ENCODE measurements at places on chromosomes 16 and 17. TPM values are rescaled to one million over a fixed set of nuclear protein-coding genes. Genes with fewer than 3 reads are reported as not detected.

Gene TNFRSF17
- not detected for total RNA-seq

Gene SP6
- 6.7 TPM for total RNA-seq

Gene ABCA6
- total RNA-seq: 0.03 TPM

Gene ERCC4
- 6.2 TPM for total RNA-seq

Gene SOCS1
- 2.2 TPM for total RNA-seq

Gene SEC14L5
- total RNA-seq: 0.86 TPM

Gene TMEM238L
- total RNA-seq: not detected

Gene CBFA2T3
- 0.64 TPM for total RNA-seq

Gene CCDC40
- total RNA-seq: 13.7 TPM

Gene FBXO39
- total RNA-seq: not detected

Gene EVI2B
- total RNA-seq: not detected

Gene CDH1
- 1.9 TPM for total RNA-seq

Gene CNGB1
- total RNA-seq: not detected

DNA sequence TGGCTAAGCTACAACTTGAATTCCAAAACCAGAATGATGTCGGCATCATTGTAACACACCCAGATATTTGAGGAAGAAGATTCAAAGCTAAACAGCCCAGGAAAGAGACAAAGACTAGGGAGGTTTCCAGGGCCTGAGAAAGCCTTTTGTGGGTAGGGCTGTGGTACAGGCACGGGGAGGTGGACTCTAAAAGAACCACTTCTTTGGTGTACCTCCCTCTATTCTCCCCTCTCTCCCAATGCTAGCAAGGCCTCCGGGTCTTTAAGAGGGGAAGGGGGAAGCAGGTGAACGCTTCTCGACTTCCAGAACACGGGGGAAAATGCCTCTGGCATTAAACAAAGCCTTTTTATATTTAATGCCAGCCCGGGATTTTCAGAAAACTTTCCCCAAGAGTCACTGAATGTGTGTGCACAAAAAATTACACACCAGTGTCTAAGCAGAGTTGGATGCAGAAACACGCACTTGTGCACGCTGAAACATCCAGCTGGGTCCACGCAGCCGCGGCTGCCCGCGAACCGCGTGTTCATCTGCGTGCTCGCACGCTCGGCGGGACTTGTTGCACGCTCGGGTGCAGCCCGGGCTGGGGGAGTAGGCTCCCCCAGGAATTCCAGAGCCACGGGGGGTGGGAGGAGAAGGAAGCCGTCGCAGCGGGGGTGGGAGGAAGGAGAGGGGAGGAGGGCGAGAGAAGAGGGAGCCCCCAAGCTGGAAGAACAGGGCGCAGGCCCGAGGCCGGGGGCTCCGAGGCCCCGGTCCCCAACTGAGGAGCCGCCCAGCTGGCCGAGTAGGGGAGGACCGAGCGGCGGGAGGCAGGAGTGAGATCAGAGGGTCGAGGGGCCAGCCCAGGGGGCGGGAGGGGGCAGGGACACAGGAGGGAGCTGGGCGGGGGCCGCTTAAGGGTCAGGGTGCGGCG lies 20.1 kb upstream of the ZNF423 start:
- no peak for DNase-seq

DNA sequence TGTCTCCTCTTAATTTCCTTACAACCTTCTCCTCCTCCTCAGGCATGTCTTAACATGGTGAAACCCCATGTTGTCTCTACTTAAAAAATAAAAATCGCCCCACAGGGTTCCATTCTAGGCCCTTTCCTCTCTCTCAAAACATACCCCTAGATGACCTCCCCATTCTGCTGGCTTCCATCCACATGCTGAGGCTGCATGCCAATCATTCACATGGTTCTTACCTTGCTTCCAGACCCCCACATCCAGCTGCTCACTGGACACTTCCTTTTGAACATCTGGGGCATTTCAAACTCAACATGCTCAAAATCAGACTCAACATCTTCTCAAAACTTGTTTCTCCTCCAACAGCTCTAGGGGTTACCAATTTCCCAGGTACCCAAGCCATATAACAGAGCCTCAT lies 12.4 kb upstream of the CTCF start:
- no peak for DNase-seq

- peak; percentile 29 for DNase-seq
Measured at GRCh38 chr17:31674305-31674704, 184.7 kb downstream of the COPRS start.

GRCh38 chr17:77602883-77603640 lies 355.4 kb upstream of the TNRC6C start:
- peak; percentile 19 for DNase-seq

DNA sequence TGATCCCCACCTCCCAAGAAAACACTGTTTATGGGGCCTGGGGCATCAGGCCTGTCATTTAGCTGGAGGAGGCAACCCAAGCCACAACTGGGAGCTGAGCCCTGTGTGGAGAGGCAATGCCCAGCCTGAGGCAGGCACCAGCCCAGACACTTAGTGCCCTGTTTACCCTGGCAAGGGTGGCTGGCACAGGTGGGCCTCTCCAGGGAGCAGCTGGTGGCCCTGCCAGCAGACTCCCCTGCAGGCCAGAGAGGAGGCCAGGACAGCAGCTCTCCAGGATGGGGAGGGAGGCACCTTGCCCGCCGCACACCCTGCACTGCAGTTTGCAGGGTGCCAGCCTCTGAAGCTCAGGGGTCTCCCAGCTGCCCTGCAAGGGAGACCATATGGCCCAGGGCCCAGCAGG lies 9.1 kb upstream of the TMEM92 start:
- no peak for DNase-seq

DNA sequence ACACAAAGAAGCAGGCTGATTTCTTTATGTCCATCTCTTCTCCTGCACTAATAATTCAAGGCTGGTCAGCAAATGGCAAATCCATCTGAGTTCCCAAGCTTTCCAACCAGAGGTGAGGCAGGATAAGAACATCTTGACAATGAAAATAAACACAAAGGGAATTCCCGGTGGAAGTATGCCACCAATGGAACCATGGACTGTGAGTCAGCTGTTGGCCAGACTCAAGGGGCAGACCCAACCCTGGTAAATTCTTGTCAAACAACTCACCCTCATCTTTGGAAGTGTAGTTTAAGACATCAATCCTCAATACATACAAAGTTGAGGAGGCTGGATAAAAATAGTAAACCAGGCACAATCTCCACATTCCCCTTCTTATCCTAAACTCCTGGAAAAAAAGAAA lies 74.3 kb upstream of the CES5A start:
- DNase-seq: no peak

DNA sequence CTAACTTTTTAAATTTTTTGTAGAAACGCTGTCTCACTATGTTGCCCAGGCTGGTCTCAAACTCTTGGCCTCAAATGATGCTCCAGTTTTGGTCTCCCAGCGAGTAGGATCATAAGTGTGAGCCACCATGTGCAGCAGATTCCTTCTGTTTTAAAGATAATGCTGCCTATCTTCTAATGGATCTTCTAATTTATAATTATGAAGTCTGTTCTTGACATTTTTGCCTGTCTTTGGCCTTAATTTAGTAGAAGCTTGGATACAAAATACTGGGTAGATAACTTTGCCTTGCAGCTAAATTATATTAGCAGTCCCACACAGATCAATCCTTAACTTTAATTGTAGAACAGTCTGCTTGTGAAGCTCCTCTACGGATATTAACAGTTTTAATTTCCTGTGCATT lies 566.6 kb upstream of the CDH8 start:
- DNase-seq: no peak

- DNase-seq: no peak
Measured at GRCh38 chr17:82383411-82383810, 11.8 kb downstream of the UTS2R start.

GRCh38 chr16:26733710-26734109 lies 333.0 kb upstream of the C16orf82 start:
- DNase-seq: no peak

DNA sequence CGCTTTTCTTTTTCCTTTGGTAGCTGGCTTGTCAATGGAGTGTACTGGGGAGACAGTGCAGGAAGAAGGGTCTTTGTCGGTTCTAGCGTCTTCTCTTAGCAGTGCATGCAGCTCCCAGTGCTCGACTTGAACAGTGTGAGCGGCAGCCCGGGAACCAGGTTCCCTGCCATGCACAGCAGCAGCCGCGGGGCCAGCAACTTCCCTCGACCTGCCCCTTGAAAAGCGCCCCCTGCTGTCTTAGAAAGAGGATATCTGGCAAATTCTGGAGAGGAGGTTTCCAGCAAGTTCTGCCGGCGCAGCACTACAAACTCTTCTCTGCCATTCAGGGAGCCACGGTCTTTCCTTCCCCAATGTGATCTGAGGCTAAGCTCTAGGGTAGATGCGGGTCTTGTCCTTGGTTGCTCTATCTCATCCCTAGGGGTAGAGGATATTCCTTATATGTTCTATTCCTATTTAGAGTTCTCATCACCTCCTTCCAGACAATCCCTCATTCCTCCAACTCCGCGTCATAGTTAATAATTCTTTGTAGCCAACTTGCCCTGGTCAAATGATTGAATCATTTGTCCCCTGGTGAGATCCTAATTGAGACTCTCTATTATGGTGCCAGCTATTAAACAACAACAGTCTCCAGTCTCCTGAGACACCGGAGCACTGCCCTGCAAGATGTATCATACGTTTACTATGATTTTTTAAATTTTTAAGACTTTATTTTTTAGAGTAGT lies 451.3 kb downstream of the PMP22 start:
- no peak for DNase-seq

DNA sequence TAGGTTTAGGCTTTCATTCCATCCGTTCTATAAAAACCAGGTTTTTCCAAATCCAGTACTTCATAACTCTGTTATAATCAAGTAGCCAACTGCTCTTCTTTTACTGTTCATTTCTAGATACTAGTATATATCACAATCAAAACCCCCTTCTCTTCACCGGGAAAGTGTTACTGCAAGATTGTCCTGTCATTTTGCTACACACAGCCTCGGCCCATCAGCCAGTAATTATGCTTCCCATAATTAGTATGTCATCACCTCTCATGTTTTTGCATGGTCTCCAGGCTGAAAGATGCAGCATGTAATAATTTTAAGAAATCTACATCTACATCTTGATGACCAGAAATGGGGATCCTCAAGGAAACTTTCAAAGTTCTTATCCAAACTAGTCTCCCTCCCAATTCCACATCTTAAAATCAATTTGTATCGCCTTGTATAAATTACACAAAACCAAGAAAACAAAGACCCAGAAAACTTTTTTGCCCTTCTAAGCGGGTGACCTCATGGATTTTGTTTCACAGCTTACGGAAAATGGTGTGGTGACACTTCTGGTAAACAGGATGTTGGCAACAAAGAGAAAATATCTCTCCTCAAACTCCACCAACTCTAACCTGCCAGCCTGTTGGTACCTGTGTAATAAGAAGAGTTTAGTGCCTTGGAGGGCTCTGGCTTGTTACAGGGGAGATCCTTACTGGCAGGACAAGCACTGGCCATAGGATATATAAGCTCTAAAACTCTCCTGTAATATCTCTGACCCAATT lies 9.3 kb downstream of the TACO1 start:
- DNase-seq: no peak

GRCh38 chr16:84022644-84023043 lies 20.0 kb downstream of the SLC38A8 start:
- peak; percentile 90 for DNase-seq

GRCh38 chr17:72008236-72008876 lies 112.5 kb upstream of the SOX9 start:
- DNase-seq: no peak

- DNase-seq: no peak
Measured at GRCh38 chr17:64120159-64120810, 9.7 kb downstream of the ERN1 start.

DNA sequence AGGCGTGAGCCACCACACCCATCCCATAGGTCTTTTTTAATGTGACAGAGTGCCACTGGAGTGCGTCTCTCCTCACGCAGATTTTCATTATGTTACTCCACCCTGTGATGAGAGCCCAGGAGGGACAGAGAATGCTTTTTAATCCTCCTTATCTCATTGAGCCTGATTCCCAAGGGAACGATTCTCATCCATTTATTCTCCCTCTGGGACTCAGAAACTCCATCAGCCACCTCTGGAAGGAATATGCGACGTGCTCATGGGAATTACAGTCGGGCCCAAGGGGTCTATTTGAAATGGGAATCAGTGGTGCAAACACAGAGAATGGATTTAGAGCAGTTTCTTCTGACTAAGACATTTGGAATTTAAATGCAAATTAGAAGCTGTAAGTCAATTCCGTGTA lies 155.9 kb upstream of the HSBP1 start:
- DNase-seq: no peak

DNA sequence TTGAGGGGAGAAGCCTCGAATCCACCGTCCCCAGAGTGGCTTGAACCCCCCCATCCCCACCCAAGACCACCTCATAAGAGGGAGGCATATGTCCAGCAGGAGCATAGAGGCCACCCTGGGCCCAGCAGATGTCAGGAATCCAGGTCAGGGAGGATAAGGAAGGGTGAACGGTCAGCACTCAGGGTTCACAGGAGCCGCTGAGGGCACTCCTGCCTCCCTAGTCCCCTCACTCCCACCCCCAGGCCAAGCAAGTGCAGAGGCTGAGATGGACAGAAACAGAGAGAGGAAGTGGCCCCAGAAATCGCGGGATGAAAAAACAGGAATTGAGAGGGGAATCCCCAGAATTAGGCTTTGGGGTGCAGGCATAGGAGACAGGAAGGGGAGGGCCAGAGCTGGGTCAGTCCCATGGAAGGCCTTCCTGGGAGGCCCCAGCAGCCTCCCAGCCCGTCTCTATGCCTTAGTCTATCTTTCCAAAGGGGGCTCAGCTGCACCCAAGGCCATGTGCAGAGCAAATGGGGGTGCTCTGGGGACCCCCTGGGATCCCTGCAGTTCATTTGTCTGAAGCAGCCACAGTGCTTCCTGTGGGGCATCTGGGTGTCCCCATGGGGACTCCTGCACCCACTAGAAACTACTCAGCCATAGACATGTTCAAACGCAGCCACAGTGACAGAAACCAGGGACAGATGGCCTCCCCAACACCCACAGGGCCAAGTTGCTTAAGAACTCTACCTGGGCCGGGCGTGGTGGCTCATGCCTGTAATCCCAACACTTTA lies 1.7 kb downstream of the CMTM3 start:
- no peak for DNase-seq

- DNase-seq: no peak
Measured at GRCh38 chr17:48100160-48100559, 1.1 kb downstream of the CBX1 start.

DNA sequence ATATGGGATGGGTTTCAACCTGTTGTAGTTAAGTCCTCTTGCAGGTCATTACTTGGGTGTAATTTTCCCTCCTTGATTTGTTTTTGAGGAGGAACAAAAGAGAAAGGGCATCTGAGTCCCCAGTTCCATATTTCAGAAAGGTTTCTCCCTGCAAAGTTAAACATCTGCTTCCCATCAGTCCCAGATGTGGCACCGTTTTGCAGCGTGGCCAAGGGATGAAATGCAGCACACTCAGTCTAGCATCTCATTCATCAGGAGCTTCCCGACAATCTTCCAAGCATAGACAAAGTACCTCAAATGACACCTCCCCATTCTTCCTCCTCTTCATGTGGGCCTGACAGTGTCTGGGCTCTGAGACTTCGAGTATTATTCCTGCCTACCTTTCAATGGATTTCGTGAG lies 363.7 kb upstream of the SOX9 start:
- no peak for DNase-seq

GRCh38 chr16:48503779-48504178 lies 106.2 kb downstream of the N4BP1 start:
- DNase-seq: no peak

Data from G401 (cell line).